ENCODE measurements at places on chromosomes 5 and 9. TPM values are rescaled to one million over a fixed set of nuclear protein-coding genes. Genes with fewer than 3 reads are reported as not detected.

DNA sequence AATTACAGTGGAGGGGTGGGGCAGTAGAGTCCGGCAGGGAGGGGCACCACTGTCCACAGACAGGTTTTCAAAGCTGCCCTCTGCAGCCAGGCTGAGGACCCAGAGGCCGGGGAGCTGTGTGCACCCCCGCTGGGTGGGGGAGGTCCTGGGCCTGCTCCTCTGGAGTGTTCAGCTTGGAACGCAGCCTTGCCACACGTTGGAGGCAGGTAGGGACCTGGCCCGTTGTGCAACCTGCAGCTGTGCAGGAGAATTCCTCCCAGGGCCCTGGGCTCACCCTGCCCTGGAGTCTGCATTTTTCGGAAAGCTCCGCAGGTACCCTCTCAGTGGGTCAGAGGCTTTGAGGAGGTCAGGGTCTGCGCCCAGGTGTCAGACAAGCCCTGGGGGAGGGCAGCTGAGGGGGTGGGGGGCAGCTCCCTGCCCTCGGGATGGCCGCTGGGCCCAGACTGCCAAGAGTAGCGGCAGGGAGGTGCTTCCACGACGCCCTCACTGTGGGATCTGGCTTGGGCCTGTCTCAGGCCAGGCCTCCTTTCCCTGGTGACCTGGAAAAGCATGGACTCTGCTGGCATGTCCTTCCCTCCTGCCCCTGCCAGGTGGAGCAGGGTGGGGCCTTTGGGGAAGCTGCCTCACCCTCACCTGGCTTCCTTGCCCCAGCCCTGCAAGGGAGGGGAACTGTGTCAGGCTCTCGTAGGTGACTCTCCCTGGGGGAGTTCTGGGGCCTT, 29.5 kb downstream of the RXRA start:
- no peak for DNase-seq

DNA sequence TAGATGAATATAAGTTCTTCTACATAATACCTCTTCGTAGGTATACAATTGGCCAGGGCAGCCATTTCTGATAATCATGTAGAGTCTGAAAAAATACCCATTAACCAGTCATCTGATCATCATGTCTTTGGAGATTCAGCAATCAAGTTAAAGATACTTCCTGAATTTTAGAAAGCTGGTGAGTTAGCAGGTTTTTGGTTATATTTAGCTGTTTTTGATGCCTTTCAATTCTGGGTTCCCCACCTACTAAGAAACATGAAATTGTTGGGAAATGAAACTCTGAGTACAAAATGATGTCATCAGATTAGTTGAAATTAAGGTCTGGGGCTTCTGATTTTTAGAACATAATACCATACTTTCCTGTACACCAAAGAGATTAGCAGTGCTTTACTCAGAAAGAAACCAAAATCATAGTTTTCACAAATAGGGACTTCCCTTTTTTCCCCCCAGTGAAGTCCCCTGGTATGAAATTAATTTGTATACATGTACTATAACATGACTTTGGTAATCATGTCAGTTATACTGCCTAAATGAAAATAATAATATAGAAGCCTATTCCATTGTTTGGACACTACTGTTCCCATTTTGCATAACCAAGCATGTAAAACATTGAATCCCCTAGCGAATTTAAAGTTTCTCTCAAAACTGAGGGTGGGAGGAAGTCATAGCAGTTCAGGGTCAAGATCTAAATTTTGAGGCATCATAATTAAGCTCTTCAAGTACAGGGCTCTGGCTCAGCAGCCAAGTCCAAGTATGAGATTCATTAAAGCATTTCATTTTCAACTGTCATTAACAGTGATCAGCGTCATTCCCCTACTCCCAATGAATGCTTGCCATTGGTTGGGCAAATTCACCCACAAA, 17.9 kb downstream of the PRLR start:
- no peak for DNase-seq

Gene SNCAIP
- 1.6 TPM for polyA plus RNA-seq

DNA sequence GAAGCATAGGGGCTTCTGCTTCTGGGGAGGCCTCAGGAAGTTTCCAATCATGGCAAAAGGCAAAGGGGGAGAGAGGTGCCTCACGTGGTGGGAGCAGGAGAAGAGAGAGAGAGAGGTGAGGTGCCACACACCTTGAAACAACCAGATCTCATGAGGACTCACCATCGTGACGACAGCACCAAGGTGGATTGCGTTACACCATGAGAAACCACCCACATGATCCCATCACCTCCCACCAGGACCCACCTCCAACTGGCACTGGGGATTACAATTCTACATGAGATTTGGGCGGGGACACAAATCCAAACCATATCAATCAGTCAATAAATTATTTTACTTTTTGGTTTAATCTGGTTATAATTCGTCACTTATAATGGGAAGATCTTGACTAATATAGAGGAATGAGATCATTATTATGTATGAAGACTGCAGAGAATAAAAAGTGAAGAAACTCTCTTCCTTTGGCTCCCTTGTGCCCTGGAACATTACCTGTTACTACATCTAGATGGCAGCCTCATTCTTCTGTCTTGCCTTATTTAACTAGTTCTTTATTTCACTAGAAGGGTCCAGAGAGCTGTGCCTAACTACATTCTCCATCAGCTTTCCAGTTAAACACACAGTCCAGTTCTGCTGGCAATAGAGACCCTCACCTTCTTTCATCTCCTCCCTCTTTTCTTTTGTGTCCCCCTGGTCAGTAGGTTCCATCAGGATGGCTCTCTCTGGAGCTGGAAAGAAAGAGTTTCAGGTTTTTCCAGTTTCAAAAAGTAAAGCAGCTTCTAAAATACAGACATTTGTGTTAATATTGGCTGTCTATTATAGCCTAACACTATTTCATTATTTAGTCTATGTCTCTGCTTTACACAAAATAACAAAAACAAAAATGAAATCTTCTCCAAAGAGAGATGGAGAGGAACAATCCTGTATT, 21.7 kb upstream of the SPINK7 start:
- DNase-seq, result no peak

GRCh38 chr9:107358986-107359385, 75.9 kb downstream of the RAD23B start:
- no peak for DNase-seq

Gene NRG2
- 5.1 TPM for polyA plus RNA-seq

- DNase-seq, result no peak
These were observed 14.4 kb downstream of the GPSM1 start for GRCh38 chr9:136341769-136342168.

DNA sequence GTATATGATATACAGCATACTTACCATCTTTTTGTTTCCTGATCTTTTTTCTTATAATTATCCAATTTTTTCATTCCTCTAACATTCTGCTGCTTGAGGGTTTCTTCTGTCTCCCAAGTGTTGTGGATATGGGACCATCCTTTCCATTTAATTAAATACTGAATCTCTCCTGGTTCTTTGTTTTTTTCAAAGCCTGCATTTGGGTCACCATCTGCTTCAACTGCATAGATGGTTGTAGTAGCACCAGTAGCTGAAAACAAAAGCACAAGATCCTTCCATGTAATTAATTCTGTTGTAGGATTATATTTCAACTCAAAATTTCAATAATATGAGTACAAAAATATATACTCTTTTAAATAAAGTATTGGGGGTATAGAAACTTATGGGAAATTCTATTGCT, 29.4 kb downstream of the CHD1 start:
- DNase-seq, result no peak

Gene PKD2L2
- 0.11 TPM for polyA plus RNA-seq

- no peak for DNase-seq
These were observed 82.9 kb downstream of the RXRA start for GRCh38 chr9:134408939-134409737.

DNA sequence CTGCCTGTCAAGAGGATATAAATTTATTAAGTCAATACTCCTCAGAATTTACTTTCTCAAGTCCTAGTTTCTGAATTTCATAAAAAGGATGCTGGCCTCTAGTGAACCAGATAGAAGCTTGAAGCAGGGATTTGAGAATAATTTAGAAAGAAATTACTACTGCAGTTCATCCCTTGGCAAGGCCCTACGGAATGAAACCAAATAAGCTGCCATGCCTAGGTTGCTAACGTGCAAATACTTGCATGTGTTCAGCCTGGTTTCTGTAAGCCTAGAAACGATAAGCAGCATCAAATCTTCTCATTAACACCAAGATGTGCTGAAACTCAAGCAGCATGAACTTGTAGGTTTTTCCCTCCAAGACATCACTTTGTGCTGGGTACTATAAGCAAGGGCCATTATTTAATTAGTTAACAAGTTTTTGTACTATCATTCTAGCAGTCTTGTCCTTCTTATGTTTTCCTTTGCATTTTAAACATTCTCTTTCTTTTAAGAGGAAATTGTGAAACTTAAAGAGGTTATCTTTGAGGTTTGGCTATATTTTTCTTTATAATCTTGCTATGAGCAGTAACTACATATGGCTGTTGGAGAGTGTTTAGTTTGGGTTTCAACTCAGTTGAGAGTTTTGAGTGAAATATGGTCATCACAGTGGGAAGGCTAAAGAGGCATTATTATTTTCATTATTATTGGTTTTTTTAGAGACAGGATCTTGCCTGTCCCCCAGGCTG, 71.8 kb downstream of the ADAMTSL1 start:
- DNase-seq, result no peak

Gene CATSPER3
- 0.72 TPM for polyA plus RNA-seq

- DNase-seq, result no peak
These were observed 3.6 kb upstream of the CPLX2 start for GRCh38 chr5:175867587-175868347.

Gene FCN2
- 0.37 TPM for polyA plus RNA-seq

DNA sequence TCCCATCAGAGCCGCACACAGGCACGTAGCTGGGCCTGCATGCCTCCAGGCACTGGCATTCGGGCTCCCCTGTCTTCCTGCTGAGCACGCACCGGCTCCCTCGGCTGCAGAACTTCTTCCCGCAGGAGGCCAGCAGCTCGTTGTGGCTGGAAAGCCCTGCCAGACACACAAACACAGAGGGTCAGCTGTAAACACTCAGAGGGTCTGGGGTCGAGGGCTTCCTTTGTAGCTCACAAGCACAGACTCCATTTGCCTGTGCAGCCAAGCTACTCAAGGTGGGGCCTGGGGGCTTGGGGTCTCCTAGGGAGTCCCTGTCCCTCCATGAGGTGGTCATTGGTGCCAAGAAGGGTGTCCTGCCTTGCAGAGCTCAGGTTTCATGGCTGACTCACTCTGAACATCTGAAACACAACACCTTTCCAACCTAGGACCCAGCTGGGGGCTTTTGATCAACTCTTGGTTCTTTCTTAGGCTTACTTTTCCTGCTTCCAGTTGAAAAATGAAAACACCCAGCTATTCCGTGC, 211.4 kb downstream of the FSTL4 start:
- no peak for DNase-seq

- no peak for DNase-seq
These were observed 6.6 kb downstream of the COMMD10 start for GRCh38 chr5:116091416-116091815.

DNA sequence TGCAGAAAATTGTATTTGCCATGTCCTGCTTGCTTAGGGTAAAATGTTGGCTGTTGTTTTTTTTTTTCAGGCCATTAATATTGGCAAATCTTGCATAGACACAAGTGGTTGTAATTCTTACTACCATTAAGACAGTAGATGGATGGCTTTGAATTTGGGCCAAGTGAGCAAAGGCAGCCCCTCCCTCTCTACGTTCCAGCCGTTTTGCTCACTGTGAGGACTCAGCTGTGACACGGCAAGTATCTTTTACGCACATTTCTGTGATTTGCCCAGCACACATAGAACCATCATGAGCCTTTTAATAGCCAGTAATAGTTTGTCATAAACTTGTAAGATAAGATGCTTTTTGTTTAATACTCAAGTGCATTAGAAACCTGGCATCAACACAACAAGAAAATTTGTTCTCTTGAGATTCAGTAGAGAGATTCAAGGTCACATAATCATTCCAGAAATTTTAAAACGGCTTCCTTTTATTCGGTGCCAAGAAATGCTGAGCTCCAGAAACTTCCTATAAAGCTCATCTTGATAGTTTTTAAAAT, 205.2 kb upstream of the ADCY2 start:
- DNase-seq, result peak; percentile 21

GRCh38 chr9:133786907-133787753, 49.0 kb upstream of the SARDH start:
- DNase-seq, result no peak

DNA sequence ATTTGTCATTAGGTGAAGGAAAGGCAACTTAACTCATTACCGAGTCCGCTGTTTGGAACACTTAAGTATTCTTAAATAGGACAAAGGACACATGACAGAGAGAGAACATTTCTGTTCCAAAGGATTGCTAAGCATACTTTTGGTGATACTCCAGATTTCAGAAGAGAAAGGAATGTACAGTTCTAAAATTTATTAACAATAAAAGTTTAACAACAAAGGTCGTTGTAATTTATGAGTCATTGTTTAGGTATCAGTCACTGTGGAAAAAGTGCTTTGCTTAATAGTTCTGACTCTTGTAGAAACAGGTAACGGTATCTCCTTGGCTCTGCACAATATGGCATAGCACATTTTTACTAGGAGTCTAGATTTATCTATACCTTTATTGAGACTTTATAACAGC, 36.3 kb upstream of the PAM start:
- no peak for DNase-seq

GRCh38 chr9:15249042-15249818, 57.8 kb downstream of the TTC39B start:
- no peak for DNase-seq

Gene FKTN
- 5.0 TPM for polyA plus RNA-seq

DNA sequence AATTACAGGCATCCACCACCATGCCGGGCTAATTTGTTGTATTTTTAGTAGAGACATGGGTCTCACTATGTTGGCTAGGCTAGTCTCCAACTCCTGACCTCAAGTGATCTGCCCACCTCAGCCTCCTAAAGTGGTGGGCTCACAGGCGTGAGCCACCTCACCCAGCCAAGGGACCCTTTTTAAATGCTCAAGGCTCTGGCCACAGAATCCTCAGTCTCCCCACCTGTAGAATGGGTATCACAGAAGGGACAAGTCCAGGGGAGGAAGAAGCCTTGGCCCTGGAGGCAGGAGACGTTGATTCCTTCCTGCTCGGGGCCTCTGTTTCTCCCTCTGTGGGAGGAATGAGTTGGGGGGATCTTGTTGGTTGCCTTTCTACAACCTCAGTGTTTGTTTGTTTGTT, 45.7 kb downstream of the GTF3C4 start:
- no peak for DNase-seq

DNA sequence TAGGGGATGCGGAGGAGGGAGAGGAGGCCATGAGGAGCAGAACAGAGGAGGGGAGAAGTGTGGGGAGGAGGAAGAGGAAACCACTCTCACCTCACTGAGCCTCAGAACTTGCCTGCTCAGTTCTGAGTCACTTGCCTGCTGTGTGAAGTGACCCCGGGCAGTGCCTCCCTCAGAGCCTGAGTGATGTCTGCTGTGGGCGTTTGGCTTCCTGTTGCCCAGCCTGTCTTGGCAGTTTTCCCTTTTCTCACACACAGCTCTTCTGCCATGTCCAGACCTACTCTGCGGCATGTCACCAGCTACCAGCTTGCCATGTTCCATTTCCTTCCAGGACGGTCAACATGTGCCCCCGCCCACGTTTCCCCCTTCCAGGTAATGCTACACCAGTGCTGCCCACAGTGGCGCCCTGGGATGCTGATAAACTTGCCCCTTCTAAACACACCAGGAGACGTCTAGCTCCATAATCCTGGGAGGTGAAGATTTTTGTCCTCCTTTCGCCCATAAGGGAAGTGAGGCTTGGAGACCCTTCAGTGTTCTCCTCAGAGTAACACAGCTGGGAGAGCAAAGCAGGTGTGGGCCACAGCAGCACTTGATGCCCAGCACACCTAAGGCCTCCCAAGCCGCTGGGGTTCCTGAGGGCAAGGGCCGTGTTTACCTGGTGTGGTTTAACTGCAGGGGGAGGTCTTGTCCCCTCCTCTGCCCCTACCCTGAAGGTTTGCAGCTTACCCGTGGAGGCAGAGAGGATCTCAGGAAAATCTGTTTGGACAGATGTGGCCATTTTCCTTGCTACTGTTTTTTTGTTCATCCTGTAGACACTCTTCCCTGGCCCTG, 63.8 kb upstream of the RNF130 start:
- DNase-seq, result no peak

Gene FOXD4
- 0.19 TPM for polyA plus RNA-seq

Gene SARDH
- polyA plus RNA-seq, result 1.5 TPM

All from urinary bladder (tissue), 4 donors.